ENCODE measurements at places on chromosomes 11 and 22.
A peak's percentile ranks its signal among the peaks of the same experiment; 100 is the strongest.

DNA sequence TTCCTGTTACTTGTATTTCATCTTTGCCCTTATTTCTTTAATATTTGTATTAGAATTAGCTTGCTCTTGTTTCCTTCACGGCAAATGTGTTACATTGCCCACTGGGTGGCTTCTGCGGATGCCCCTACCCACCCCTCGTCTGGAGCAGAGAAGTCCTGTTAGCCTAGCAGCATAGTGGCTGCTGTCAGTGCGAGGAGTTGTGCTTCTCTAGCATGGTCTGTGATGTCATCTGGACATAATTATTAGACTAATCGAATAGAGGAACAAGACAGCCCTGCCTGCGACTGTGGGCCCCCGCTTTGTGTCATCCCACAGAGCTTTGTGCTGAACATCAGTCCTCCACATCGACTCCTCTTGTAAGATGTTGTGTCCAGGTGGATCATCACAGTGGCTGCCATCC lies 74.5 kb downstream of the PPP6R3 start:
- DNase-seq = no peak

- no peak for DNase-seq
Measured at GRCh38 chr11:116180806-116181600, 591.8 kb downstream of the BUD13 start.

- DNase-seq = no peak
Measured at GRCh38 chr22:32682990-32683389, 118.5 kb upstream of the TIMP3 start.

DNA sequence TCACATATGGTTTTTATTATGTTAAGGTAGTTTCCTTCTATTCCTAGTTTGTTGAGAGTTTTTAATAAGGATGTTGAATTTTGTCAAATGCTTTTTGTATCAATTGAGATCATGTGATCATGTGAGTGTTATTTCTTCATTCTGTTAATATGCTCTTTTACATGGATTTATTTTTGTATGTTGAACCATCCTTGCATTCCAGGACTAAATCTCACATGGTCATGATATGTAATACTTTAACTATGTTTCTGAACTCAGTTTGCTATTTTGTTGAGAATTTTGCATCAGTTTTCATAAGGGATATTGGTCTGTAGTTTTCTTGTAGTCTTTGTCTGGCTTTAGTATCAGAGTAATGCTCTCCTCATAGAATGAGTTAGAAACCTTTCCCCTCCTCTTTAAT lies 43.2 kb downstream of the KCNQ1 start:
- DNase-seq = no peak

GRCh38 chr11:117316197-117316961 lies at the start of gene BACE1:
Gene BACE1 (minus strand): TSS chr11:117316256. CDS start chr11:117315795, 461 bp downstream.
- DNase-seq = peak; percentile 63

GRCh38 chr11:35786188-35786587 lies 123.6 kb downstream of the TRIM44 start:
- no peak for DNase-seq

DNA sequence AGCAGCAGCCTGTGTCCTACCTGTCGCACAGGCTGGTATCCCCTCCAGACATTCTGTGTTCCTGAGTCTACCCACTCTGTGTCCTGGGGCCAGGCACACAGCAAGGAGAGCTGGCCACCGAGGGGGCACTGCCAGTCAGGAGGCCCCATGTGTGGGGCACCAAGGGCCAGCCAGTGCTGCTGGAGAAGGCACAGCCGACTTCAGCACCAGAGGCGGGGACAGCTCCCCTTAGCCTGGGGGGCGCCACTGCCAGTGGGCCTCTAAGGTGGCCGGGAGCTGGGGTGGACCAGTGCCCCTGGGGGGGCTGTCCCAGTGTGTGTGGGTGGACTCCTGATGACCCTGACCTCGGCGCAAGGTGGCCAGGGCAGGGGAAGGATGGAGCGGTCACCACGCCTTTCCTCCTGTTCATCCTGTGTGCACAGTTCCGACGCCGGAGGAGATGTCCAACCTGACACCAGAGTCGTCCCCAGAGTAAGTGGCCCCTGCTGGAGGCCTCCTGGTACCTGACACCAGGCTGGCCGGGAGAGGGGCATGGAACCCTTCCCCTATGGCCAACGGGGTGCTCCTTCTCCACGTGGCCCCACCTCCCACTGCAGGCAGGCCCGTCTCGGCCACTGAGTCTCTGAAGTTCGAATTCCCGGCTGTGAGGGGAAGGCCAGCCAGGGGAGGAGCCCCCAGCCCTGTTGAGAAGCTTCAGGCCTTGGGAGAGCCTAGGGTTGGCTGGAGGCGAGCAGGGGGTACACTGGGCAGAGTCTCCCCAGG lies 35.4 kb downstream of the MOB2 start:
- DNase-seq = no peak

DNA sequence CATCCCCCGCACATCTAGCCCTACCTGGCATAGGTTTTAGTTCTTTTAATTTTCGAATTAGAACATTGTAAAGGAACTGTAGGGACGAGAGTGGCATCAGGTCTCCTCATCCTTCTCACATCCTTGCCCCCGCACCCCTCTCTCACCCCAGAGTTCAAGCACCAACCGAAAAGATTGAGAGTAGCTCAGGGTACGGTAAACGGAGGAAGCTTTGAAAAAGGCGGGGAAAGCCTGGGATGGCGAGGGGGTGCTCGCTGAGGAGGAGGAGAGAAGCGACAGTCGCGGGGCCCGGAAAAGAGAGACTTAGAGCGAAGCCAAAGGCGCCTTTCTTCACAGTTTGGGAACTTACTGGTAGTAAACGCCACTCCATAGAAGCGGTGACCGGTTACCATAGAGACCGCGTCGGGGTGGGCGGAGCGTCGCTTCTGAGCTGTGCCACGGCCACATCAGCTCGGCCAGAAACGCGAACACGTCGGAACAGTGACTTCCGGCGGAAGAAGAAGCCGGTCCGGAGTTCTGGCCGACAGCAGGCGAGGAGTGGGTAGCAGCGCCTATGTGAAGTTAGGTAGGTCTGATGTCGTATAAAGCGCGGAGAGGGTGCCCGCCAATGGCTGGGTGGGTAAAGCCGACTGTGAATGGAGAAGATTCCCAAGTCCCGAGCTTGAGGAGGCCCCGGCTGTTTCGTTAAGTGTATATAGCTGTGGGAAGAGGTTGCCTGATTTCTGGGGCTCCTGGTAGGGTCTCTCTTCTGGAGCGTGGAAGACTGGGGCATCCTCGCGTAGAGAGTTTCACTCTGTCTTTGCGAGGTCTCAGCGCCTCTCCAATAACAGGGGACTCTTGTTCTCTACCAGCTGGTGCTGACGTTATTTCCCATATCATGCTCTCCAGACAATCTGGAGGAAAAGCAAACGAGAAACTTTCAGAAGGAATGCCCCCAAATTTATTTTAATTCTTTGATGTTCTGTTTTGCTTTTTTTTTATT lies at the start of the genes DCDC1 and DNAJC24:
Gene DCDC1, minus strand, starts transcription at position 392 of the 982 bp plus-strand sequence. CDS start 41,459 bp downstream, outside the sequence.
Gene DNAJC24, plus strand, starts transcription at position 513 of the 982 bp plus-strand sequence. CDS start 889 bp downstream, outside the sequence.
- peak; percentile 79 for DNase-seq

- DNase-seq = no peak
Measured at GRCh38 chr11:77201370-77201769, 73.3 kb downstream of the MYO7A start.

DNA sequence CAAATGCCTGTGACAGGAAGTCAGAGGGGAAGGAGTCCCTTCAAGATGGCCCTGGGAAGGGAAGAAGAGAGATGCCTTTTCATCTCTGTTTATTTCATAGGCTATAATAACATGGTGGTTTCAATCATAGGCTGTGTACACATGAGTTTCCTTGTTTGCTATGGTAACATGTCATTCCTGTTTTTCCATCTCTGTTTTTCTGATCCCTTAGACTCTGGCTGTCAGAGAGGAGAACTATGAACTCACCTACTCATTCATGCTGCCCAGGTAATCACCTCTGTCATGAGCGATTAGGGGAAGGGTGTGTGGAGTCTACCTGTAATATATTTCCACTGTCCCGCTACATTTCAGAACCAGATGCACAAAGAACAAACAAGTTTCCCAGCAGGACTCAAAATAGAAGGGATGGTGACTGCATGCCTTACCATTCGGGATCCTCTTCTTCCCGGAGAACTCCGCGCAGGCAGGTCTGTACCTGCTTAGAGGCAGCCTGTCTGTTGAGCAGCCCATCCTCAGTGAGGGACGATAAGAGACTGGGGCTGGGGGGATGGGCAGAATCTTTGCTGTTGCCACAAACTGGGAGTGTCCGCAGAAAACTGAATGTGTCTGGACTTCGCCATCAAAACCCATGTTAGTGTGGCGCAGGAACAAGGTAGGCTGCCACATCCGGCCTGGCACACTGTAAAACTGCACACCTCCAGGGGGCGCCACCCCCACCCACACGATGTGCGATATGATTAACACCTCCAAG lies 7.1 kb upstream of the PEX26 start:
- no peak for DNase-seq

- DNase-seq = no peak
Measured at GRCh38 chr11:44334356-44335004, 24.5 kb upstream of the ALX4 start.

- DNase-seq = peak; percentile 19
Measured at GRCh38 chr11:7098235-7098832, 9.5 kb downstream of the RBMXL2 start.

DNA sequence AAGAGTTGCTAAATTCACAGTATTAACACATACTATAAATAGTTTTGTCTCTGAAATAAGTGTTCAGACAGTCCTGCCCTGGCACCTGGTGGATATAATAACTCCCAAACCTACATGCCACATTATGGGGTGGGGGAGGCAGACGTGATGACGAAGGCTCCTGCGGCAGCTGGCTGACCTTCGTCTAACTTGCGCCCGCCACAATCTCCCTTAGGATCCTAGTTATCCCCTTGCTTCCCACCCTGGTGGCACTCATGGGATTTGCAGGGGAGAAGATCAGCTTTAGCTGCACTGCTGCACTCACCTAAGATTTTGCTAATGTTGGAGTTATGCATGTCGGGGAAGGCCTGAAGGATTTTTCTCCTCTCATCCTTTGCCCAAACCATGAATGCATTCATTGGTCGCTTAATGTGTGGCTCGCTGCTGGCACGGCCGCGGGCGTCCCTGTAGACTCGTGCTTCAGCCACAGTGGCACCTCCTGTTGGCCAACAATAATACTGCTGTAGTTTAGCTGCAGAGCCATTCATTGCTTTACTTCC lies 367.6 kb downstream of the SOX6 start:
- DNase-seq = no peak

- DNase-seq = no peak
Measured at GRCh38 chr22:27990451-27990840, 71.4 kb upstream of the PITPNB start.

DNA sequence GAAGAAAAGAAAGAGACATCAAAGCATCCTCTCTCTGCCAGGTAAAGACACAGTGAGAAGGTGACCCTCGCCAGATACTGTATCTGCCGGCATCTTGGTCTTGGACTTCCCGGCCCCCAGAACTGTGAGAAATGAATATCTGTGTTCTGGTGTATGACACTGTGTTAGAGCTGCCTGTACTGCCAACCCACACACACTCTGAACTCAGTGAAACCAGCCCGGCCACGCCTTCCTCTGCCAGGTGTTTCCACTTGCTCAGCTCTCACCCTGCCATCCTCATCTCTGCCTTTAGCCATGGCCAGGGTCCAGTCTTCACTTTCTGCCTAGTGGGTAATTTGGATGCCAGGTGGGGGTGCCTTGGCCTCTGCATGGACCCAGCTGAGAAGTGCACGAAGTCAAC lies 24.0 kb downstream of the CBX7 start:
- DNase-seq = no peak

- no peak for DNase-seq
Measured at GRCh38 chr11:121571506-121571905, 118.7 kb upstream of the SORL1-AS1 start.

DNA sequence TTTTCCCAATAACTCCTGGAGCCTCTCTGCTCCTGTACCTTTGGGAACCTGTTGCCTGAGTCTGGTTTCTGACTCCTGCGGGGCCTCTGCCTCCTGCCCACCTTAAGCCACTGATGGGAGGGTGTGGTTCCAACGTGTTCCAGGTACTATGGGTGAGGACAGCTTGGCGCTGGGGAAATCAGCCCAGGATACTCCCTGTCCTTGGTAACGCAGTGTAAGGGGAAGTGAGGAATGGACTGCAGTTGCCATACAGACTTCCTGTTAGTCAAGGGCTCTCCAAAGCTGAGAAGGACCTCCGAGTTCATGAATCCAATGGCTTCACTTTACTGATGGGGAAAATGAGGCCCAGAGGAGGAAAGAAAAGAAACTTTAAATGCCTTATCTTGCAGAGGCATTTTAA lies 1.2 kb upstream of the MARK2 start:
- no peak for DNase-seq

- DNase-seq = no peak
Measured at GRCh38 chr22:46996595-46997310, 234.3 kb downstream of the TBC1D22A start.
